ENCODE measurements at places on chromosomes 5 and 9.

- peak; percentile 92 for DNase-seq
Measured at GRCh38 chr5:168578538-168579487, at the start of gene PANK3. Gene PANK3 (minus strand): TSS chr5:168579368. CDS start chr5:168579283, 85 bp downstream.

- no peak for DNase-seq
Measured at GRCh38 chr5:173968154-173968797, 20.7 kb upstream of the C5orf47 start.

GRCh38 chr5:158429564-158429963, 570.6 kb upstream of the CLINT1 start:
- DNase-seq, result no peak

GRCh38 chr9:127446713-127447415, 4.3 kb downstream of the RPL12 start:
- no peak for DNase-seq

GRCh38 chr5:194102-194501, 2.8 kb downstream of the LRRC14B start:
- DNase-seq, result no peak

DNA sequence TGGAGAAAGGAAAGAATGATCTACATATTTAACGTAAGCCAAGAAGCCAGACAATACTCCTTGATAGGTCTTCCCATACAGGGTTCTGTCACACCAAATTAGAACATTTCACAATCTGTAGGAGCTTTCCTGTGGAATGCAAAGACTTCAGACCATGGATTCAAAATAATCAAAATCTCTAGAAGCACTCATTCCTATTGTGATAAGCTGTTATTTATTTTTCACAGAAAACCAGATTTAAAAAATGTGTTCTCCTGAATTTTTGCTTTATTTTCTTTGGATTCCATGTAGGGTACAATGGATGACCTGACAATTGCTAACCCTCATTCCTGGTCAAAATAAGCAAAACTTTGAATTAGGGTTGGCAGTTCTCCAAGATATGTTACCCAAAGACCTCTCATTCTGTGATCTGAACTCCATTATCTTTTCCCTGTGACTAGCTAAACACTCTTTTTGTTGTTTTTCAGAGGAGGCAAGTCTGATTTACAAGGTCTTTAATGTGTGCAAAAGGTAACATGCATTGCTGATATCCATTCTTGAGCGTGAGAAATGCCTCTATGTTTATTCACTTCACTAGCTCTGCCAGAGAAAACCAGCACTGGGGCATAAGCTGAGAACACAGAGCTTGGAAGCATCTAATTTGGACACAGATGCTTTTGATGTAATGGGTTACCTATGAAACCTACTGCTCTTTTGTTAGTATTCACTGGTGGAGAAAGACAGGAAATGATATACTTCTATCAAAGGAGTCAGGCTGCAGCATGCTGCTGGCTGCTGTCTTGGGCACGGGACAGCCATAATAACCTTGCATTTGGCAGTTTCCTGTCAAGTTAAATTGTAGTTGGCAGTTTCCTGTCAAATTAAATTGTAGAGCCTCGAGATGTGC, 31.4 kb downstream of the ACTBL2 start:
- DNase-seq, result no peak

DNA sequence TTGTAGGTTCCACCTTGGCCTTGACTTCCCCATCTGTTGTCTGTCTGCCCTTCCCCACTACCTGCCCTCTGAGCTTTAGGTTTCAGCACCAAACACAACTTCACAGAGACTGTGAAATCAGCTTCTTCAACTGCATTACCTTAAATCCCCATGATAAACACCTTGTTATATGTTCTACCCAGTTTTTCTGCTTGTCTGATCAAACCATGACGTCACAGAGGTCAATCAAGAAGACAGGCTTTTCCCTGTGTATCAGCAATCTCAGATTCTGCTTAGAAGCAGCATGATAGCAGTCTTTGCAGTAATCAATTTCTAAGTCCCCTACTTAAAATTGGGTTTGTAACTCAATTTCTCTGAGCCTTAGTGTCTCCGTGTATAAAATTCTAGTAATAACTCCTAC, 175.0 kb downstream of the PLK2 start:
- no peak for DNase-seq

DNA sequence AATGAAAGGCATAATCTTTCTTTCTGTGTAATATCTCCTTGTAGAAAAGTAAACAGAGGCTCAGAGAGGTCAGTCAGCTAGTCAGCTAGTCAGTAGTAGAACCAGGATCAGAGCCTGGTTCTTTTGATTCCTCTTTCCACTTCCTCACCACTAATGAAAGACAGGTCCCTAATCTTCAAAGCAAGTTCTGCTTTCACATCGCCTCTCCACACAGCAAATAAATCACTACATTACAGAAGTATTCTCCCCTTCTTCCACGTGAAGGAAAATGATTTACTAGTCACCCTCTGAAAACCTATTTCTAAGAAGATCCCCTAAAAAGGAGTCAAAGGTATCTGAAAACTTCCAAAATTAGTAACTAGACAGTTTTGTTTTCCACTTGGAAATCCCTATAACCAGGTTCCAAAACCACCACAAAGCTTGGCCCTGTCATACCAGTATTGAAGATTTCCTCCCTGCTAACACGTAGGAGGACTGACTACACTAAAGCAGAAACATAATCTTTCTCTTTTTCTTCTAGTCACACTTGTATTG, 140.5 kb upstream of the TARS1 start:
- no peak for DNase-seq

DNA sequence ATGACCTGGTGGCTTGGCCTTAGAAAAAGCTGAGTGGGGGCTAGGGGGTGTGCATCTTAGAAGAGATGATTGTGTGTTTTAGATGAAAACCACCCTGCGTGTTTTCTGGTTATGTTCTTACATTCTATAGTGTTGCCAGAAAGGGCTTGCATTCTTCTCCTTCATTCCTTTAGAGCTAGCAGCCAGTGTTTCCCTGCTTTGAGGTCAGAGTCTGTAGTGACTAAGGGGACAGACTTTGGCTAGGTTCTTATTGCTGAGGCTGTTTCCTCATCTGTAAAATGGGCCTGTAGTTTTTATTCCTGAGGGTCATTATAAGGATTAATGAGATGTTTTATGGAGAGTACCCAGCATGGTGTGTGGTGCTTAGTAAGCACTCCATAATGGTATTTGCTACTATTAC, 6.4 kb downstream of the MAST4 start:
- no peak for DNase-seq

DNA sequence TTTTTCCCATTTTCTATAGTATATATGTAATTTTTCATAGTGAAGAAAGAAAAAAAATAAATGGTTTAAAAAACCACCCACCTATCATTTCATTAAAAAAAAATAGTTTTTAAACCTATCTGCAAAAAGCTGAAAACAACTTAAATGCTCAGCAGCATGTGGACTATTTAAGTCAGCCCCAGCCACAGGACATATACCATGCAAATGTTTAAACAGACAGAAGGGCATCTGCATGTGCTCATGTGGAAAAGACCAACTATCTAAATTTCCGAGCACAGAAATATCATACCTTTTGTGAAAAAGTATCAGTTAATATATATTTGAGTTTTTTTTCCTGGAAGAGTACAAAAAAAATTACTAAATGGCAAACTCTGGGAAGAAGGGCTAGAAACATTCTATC, 143.4 kb downstream of the EPB41L4A start:
- DNase-seq, result no peak

DNA sequence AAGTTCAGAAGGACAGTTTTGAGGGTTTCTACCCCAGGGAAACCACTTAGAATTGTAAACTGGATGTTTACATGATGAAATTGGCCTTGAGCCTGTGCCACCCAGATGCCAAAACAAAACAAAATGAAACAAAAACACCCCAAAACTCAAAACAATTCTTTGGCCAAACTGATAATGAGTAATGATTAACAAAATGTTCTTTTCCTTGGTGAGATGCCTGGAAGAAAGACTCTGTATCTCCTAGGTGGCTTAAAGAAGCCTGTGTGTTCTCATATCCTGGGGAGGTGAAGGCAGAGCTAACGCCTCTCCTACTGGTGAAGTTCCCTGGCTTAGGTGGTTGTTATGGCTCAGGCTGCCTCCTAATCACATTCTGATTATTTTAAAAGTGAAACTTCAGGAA, 120.5 kb downstream of the NPR3 start:
- DNase-seq, result no peak

GRCh38 chr9:128892221-128892921, 10.4 kb downstream of the LRRC8A start:
- DNase-seq, result peak; percentile 90

GRCh38 chr9:91765296-91765695, 184.7 kb downstream of the ROR2 start:
- no peak for DNase-seq

DNA sequence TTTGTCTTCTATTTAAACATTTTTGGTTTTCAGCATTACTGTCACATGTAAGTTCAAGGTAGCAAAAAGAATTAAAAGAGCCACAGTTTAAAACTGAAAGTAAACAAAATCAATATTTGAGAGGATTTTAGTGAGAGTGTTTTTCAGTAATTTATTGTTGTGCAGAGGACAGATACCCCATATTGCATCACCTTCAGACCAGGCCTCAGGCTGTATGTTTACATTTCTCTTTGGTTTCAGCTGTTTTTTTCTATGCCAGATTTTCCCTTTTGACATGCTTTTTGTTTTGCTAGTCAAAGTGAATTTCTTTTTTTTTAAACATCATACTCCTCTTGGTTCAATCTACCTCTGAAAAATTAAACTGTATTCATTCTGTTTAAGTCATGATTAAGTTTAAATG, 47.2 kb downstream of the MAST4 start:
- no peak for DNase-seq

DNA sequence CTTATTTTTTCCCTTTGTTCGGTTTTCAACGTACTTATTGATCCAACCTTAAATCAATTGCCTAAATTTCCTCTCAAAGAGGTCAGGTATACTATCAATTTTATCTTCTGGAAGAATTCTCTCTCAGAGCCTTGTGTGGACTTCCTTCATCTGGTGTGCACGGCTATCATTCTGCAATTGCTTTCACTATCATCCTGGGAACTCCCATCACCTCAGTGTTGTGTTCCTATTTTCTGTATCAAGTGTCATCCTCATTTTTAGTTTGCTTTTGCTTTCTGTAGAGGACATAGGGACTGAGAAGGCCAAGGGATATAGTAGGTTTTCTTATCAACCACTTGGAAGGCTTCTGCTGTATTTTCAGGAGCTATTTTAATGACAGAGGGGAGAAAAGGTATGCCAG, 11.3 kb downstream of the STOM start:
- no peak for DNase-seq

- no peak for DNase-seq
Measured at GRCh38 chr9:129813661-129814060, 10.3 kb downstream of the TOR1A start.

GRCh38 chr5:4245511-4245910, 649.9 kb downstream of the IRX1 start:
- DNase-seq, result no peak

GRCh38 chr5:68080282-68081050, 135.1 kb upstream of the PIK3R1 start:
- DNase-seq, result no peak
